Renal pelvis (tissue), 12 donors: ENCODE measurements at places on chromosomes 4 and X. TPM values are rescaled to one million over a fixed set of nuclear protein-coding genes. Genes with fewer than 3 reads are reported as not detected.

DNA sequence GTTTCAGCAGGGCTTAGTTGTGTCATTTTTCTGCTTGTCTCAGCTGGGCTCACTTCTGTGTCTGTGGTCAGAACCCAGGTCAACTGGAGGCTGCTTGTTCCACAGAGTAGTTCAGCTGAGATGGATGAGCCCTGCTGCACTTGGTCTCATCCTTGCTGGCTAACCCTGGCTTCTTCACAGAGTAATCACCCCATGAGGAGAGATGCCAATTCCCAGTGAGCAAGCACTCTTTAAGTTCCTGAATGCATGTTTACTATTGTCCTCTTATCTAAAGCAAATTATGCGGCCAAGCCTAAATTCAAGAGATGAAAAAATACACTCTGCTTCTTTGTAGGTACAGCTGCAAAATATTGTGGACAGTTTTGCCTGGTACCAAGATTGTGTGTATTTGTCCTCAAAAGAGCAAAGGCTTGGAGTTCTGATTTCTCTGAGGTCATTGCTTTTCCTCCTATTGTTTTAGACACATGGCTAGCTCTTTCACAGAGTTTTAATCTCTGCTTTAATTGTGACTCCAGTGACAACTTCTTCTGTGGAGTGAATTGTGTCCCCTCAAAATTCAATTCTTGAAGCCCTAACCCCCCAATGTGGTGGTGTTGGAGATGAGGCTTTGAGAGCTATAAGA lies 236.6 kb upstream of the ANKRD50 start:
- no peak for DNase-seq

The FGA gene
- polyA plus RNA-seq: 0.95 TPM

The VEGFC gene
- polyA plus RNA-seq: 16.6 TPM

The MID2 gene
- polyA plus RNA-seq: 10.9 TPM

The MAB21L2 gene
- not detected for polyA plus RNA-seq

GRCh38 chrX:45517090-45517973 lies 316.7 kb upstream of the DIPK2B start:
- DNase-seq: no peak

- no peak for DNase-seq
Observed at GRCh38 chr4:184315675-184316359, 98.1 kb upstream of the ENPP6 start.

DNA sequence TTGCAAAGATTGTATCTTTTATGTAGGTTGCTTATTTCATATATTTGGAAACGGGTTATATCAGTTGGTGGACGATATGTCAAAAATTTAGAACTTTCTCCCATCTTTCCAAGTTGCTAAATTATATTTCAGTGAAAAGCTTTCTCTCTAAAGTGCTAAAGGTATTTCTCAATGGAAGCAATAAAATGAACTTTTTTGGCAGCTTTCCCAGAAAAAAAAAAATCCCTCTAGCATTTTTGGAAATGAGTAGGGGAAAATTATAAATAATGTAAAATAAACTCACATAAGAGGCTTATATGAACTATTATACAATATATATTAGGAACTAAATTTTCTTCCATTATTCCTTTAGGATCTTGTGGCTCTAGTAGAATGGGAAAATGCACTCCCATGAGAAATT lies 152.2 kb downstream of the GRID2 start:
- peak; percentile 14 for DNase-seq

GRCh38 chr4:92501456-92501855 lies 197.7 kb downstream of the GRID2 start:
- no peak for DNase-seq

The SYTL4 gene
- polyA plus RNA-seq: 21.8 TPM

- no peak for DNase-seq
Observed at GRCh38 chr4:102533904-102534303, 32.7 kb downstream of the NFKB1 start.

- DNase-seq: no peak
Observed at GRCh38 chrX:63349307-63349706, 1.8 kb downstream of the SPIN4 start.

The FRMPD4 gene
- 0.09 TPM for polyA plus RNA-seq

GRCh38 chrX:113906168-113906567 lies 677.7 kb upstream of the HTR2C start:
- peak; percentile 9 for DNase-seq

DNA sequence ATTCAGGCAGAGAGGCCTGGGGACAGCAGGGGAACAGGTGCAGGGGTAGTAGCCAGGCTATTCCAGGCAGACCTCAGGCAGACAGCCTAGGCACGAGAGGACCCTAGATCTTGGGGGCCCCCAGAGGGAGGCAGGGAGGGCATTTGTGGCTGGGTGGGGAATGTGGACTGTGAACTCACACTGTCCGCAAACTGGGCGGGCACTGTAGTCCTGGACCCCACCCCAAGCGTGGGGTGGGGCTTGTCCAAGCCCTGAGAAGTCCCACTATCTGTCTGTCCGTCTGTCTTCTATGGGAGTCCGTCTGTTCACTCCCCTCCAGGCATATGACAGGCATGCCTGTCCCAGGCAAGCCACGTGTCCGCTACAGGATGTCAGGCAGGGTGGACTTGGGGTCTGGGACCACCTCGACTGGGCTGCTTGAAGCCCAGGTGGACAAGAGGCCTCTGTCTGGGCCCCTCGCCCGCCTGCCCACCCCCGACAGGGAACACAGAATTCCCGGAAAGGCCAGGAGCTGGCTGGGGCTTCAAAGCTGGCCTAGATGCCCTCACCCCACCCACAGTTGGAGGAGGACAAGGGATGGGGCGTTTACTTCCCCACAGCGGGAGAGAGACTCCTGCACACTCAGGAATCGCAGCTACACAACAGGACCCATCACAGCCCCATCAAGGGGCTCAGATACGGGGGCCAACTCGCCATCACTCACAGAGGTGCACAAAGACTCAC lies at the start of gene SLC38A5:
Gene SLC38A5, minus strand, starts transcription at position 151 of the 723 bp plus-strand sequence. CDS start 2,336 bp downstream, outside the sequence.
- DNase-seq: no peak

The SASH3 gene
- polyA plus RNA-seq: 2.5 TPM

The CPLX1 gene
- polyA plus RNA-seq: 3.0 TPM

The ZNF141 gene
- 46.5 TPM for polyA plus RNA-seq

The CC2D2A gene
- polyA plus RNA-seq: 48.1 TPM

DNA sequence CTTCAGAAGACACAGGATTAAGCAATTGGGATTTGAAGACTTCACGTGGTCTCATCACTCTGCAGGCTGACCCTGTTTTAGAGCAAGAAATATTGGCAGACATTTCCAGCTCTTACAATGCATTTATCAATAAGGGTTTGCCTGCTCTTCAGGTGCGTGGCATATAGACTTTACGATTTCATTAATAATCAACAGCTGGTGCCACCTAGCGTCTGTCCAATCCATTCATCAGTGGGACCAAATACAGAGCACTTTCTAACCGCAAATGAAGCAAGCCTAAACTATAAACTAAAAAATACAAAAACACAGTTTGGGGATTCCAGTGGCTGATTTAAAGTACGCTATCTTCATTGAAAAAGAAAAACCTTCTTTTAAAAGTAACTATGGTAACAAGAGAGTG lies 125.4 kb upstream of the DMD start:
- DNase-seq: no peak

DNA sequence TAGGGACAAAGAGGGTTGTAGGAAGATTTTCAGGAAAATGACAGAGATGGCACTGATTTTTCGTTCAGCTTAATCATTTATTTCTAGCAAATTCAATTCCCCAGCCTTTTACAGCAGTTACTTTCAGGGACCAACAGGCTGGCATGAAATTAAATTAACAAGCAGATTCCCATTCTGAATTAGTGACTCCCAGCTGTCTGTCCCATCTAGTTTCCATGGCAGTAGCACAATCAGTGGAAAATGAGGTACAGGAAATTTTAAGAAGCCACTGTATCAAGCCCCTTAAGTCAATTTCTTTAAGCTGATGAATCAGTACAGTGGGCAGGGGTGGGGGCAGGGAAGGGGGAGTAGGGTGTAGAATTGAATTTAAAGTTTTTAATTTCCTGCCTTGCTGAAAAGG lies 121.1 kb upstream of the TEX13C start:
- DNase-seq: no peak

DNA sequence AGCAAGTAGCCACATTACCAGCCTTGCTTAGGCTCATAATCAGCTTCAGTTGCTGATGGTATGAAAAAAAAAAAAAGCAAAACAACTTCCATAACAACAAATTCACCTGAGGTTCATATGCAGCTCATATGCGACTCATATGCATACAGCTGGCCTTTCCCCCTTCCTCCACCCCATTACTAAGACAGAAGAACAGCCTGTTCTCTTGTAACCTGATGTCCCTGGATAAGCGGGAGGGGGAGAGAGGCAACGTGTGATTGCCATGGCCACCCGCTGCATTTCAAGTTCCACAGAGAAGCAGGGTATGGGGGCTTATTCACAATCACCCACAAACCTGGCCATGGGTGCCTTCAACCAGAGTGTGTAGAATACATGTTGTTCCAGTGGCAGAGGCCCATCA lies 95.1 kb upstream of the DGKK start:
- no peak for DNase-seq

- no peak for DNase-seq
Observed at GRCh38 chrX:123871309-123871708, 11.5 kb downstream of the XIAP start.

DNA sequence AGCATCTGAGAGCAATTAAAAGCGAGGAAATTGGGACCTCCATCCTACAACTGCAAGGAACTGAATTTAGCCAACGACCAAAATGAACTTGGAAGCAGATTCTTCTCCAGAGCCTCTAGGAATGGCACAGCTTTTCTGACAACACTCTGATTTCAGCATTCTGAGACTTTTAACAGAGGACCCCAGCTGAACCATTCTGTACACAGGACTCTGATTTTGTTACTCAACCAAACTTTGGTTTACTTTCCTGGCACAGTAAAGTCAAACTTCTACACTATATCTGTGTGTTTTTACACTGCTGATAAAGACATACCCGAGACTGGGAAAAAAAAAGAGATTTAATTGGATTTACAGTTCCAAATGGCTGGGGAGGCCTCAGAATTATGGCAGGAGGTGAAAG lies 37.6 kb downstream of the UBQLN2 start:
- no peak for DNase-seq

DNA sequence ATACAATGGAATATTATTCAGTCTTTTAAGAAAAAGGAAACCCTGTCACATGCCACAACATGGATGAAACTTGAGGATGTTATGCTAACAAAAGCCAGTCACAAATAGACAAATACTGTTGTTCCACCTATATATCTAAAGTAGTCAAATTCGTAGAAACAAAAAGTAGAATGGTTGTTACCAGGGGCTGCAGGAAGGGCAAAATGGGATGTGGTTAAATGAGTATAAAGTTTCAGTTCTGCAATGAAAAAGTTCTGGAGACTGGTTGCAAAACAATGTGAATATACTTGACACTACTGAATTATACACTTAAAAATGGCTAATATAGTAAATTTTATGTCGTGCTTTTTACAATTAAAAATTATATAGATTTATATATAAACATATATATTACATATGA lies 12.2 kb downstream of the SPOCK3 start:
- no peak for DNase-seq

DNA sequence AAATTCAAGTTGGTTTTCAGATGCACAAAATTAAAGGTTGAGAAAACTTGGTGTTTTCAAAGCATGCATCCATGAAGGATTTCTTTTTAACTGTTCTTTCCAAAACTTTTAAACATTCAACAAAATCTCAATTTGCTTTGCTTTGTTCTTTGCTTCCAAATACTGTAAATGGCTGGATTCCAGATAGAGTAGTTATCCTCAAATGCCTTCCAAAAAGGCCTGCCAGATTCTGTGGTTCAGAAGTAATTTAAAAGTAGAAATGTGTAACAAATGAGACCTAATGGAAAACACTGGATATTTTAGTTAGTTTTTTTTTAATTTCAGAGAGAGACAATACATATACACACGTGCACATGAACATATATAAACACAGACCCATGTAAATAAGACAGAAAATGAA lies 97.3 kb downstream of the NR3C2 start:
- DNase-seq: no peak

The ATP2B3 gene
- 0.28 TPM for polyA plus RNA-seq

The EVC gene
- 36.2 TPM for polyA plus RNA-seq

- DNase-seq: peak; percentile 37
Observed at GRCh38 chr4:144906181-144906925, 191.6 kb downstream of the ANAPC10 start.

The PARM1 gene
- polyA plus RNA-seq: 67.7 TPM

The AFM gene
- polyA plus RNA-seq: 15.1 TPM

The STAP1 gene
- not detected for polyA plus RNA-seq

The IL2 gene
- polyA plus RNA-seq: not detected

DNA sequence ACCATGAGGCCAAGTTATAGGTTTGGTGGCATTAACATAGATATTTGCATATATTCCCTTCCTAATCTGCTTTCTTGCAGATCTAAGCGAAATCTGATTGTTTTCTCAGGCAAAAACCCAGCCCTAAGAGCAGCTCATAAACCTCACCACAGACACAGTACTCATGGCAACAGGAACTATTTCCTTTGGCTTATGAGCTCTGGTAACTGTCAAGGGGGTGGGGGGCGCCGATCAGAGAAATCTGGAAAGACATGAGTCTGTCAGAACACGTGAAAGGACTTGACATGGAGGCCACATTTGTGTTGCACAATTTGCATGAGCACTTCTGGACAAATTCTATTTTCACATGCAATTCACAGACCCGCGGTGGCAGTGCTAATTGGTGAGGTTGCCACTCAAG lies 83.7 kb downstream of the MGST2 start:
- no peak for DNase-seq

- no peak for DNase-seq
Observed at GRCh38 chrX:129622757-129623301, 31.9 kb downstream of the APLN start.
